ENCODE measurements at places on chromosomes 3 and 15. TPM values are rescaled to one million over a fixed set of nuclear protein-coding genes. Genes with fewer than 3 reads are reported as not detected.

The GOLGA8R gene
- total RNA-seq: 1.5 TPM

DNA sequence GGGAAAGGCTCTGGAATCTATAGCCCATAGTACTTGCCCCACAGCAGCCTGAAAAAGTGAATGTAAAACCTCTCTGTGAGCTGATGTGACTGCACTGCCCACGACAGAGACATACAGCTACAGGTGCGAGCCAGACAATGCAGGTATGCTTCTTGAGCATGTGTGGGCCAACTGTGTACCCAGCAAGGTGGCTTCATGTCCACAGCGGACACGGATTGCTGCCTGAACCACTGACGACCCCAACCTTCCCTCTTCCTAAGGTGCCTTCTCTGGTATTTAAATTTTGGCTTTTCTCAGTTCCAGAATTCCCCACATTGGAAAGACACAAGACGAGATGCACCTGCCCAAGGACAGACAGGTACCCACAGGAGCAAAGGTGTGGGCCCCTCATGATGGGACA is 65.8 kb downstream of the SCN5A start:
- no peaks in the 10 kb centered on the region for H3K27me3 ChIP-seq
- H3K36me3 ChIP-seq: no peaks in the 10 kb centered on the region
- no peak for DNase-seq

GRCh38 chr15:55277116-55277564 is 12.5 kb downstream of the RAB27A start:
- H3K4me1 ChIP-seq: peaks cover 49% of the 10 kb centered on the region
- DNase-seq: no peak
- H3K27me3 ChIP-seq: no peaks in the 10 kb centered on the region
- H3K36me3 ChIP-seq: no peaks in the 10 kb centered on the region
- peak overlapping the region; percentile 21 for H3K4me3 ChIP-seq
- H3K27ac ChIP-seq: peak overlapping the region; percentile 81

DNA sequence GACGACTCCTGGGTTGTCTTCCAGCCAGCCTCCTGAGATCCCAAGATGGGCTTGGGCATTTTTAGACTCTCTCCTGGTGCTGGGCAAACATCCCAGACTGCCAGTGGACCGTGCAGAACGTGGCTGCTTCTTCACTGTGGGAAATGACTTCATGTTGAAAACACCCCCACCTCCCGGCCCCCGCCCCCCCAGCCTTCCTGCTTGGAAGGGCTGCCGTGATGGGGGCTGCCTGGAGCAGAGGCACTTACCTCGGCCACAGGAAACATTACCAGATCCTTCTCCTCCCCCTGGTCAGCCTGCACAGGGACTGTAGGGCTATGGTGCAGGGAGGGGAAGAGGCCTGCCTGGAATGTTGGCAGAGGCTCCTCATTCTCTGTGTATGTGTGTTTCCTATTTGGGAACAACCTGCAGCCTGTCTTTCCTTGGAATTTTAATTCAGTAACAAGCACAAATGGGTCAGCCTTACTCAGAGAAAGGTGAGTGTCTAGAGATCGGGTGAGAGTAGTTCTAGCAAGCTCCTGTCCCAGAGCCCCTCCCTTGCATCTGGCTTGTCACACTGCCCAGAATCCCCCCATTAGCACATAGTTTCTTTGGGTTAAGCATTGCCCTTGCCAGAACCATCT is 90.8 kb downstream of the ANP32A start:
- no peak overlapping the region for H3K4me3 ChIP-seq
- H3K27me3 ChIP-seq: no peaks in the 10 kb centered on the region
- no peak for DNase-seq
- H3K36me3 ChIP-seq: no peaks in the 10 kb centered on the region

All from CD4-positive, alpha-beta T cell (primary cell).